ENCODE measurements at places on chromosomes 2 and 18. TPM values are rescaled to one million over a fixed set of nuclear protein-coding genes. Genes with fewer than 3 reads are reported as not detected.

Gene SLC66A2
- total RNA-seq = 21.6 TPM

GRCh38 chr2:29946505-29946904 lies 25.1 kb upstream of the ALK start:
- no peak for DNase-seq

DNA sequence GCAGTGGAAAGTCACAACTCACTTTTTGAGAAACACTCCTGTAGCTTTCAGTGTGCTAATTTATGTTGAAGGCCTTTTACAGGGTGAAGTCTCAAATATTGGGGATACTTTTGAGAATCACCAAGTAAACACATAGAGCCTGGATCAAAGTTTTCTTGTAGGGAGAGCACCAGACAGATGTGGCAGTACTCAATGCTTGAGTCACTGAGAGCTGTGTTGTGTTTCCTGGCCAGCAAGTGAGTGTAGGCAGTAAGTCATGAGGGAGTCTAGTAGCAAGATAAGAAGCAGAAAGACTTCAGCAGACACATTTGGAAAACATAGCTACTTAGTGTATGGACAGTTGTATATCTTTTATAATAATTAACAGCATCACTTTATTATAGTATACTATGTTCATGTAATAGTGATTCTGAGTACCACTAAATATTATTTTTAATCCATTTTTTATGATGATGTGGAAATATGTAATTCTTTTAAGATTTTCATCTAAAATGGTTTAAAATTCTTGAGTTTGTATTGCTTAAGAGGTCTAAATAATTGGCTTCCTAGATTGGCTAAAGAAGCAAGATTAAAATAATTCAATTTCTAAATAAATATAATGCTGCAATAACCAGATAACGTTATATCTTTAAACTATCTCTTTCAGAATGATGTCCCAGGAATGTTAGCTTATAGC lies 12.8 kb downstream of the PSMD1 start:
- DNase-seq = no peak

DNA sequence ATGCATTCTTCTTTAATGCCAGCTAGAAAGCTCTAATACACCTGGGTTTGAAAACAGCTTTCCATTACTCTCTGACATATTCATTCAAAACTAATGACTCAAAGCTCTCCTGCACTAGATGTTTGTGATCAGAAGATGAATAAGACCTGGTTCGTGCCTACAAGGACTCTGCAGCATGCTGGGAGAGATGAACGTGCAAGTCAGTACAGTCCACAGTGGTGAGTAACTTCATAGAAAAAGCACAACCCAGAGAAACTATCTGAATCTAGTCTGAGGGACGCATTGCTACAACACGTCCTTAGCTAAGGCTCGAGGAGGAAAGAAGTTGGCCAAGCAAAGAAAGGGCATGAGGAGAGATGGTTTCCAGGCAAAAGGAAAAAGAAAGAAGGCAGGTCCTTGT lies 234.3 kb downstream of the OSR1 start:
- DNase-seq = no peak

DNA sequence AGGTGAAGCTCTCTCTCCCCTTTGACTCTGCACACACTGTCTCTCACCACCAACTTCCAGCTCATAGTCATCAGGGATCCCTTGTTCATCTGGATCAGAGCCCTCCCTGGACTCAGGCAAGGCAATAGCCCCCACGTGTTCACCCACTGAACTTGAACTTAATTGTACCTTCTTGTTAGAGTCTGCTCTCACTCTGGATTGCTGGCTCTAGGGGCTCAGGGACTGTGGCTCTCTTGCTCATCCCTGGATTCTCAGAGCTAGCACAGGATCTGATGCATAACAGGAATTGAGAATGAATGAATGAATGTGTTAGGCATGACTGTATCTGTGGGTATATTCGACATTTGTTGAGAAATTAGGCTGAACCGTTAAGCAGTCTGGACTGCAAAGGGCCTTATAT lies 16.7 kb upstream of the ASAP2 start:
- DNase-seq = no peak
